ENCODE measurements at places on chromosomes 2 and 18.
A peak's percentile ranks its signal among the peaks of the same experiment; 100 is the strongest.

- DNase-seq, result peak; percentile 27
These were observed 138.8 kb downstream of the MCFD2 start for GRCh38 chr2:46776687-46777327.

- no peak for DNase-seq
These were observed 4.0 kb downstream of the CAPN13 start for GRCh38 chr2:30803281-30803680.

- no peak for DNase-seq
These were observed 42.1 kb downstream of the RRM2 start for GRCh38 chr2:10164601-10165000.

GRCh38 chr2:198242093-198242492 lies 437.7 kb downstream of the PLCL1 start:
- no peak for DNase-seq

- no peak for DNase-seq
These were observed 214.6 kb downstream of the NCK2 start for GRCh38 chr2:105959357-105959756.

- DNase-seq, result no peak
These were observed 370.9 kb downstream of the CNTNAP5 start for GRCh38 chr2:124395961-124396360.

DNA sequence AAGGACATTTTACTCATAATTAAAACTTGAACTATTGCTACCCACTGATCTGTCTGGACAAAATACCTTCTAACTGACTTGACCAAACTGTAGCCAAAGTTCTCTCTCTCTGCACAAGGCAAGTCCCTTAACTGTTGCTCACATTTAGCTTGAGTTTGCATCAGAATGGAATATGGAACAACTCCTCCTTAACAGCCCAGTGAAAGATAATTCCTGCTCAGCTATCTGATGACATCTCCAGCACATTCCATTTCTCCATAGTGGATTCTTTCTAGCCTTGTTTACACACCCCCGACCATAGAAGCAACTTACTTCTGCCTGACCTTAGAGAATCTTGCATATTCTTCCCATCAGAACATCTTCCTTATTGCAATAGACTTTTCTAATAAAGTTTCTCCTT lies 317.2 kb upstream of the CDH2 start:
- DNase-seq, result no peak

DNA sequence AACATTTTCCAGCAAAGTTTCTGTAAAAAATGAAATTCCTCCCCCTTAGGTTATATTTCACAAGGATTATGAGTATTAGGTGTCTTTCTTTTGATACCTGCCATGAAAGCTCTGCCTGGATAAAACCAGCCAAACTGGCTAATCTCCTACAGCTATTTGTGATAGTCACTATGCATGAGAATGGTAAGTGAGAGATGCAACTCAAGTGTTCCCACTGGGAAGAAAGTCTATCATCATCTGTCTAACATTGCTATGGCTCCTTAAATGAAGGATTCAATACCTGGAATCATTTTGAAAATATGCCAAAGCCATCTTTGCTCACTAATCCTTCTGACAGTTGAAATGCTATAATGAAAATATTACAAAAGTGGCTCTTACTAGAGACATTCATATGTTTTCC lies 339.9 kb upstream of the LRRTM4 start:
- no peak for DNase-seq

GRCh38 chr2:62099050-62099449 lies 96.9 kb upstream of the B3GNT2 start:
- DNase-seq, result no peak

GRCh38 chr2:194954218-194954617 lies 702.8 kb upstream of the SLC39A10 start:
- DNase-seq, result no peak

DNA sequence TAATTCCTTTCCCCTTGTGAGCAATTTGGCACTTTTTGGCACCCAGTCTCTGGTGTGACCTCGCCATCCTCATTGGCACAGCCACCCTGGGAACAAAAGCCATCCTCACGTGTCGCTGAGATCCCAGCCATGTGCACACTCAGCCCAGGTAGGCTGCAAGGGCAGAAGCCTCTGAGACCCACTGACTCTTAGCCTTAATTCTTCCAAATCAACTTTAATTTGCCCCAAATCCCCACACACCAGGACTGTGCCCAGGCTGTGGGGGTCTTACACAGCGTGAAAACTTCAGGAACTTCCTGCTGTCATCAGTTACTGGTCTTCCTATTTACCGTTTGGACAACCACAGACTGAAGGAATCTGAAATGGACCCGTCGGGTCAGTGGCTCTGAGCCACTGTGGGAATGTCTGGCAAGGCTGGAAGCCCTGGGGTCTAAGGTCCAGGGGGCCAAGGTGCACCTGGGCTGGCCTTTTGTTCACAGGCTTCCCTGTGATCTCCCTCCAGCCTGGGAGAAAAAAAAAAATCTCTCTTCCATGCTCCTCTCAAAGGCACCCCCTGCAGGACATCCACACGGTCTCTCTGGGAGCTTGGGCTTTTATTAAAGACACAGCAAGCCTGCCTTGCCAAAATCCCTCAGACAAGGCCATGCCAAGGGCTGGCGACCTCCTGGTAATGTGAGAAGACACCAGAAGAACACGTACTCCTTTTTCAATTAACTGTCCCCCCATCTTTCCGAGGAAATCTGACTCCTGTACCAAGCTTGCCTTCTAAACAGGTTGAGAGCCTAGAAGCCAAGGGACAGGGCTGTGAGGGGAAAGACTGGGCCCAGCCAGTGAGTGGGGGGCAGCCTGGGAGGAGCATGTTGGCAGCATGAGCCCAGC lies 42.1 kb upstream of the LAPTM4A start:
- peak; percentile 72 for DNase-seq

- no peak for DNase-seq
These were observed 18.7 kb upstream of the LYPD6B start for GRCh38 chr2:149019768-149020167.

DNA sequence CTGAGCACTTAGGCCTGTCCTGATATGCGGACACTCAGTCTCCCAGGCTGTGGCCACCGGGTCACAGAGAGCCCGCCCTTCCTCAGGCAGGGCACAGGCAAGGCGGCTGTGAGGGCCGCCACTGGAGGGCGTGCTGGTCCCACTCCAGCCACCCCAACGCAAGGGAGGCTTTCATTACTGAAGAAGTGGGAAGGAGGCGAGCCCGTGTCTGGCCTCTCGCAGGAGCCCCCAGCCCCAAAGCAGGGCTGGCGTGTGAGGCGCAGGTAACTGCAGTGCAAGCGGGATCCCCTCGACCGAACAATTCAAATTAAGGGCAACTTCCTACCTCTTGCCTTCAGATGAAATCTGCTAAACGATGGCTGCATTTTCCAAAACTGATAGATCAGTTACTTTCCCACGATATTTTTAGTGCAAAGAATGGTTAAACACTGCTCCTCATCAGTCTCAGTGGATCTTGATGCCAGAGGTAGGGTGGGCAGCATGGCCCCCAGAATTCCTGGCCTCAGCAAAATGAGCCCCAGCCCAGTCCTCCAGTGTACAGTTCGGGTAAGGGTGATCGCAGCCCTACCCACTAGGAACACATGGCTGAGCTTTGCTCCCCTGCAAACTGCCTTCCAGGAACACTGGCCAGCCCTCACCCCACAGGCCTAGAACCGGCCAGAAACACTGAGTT lies 97.2 kb downstream of the SEPTIN10 start:
- DNase-seq, result peak; percentile 66

DNA sequence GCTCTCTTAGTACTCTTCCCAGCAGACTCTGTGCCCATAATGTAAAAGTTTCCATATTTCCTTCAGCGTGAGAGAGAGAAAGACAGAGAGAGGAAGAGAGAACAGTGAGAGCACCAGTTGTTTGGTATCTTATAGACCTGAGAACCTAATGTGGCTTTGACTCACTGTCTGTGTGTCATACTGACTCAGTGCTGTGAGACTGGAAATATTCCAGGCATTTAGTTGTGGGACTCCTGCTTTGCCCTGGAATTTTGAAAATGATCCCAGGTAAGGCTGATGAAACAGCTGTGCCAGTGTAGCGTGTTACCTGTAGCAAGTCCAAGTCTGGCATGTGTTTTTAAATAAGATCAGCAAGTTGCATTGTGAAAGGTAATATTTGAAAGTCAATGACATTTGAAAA lies 87.9 kb upstream of the KCNH7 start:
- DNase-seq, result no peak

DNA sequence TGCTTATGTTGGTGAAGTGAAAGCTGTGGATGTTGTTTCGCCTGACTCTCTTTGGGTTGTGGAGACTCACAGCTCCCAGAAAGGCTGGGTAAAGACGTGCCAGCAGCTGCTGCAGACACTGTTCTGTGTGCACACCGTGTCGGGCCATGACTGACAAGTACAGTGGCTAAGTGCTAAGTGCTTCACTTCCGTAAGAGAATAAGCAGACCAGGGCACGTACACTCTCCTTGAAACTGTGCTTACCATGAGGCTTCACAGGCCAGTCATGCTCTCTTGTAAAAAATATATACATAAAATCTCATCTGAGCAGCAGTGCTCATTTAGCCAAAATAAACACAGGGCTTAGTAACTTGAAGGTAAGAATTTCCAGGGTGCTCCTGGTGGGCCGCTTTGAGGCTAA lies 86.0 kb downstream of the NRP2 start:
- no peak for DNase-seq

- DNase-seq, result no peak
These were observed 197.2 kb downstream of the CYP26B1 start for GRCh38 chr2:71950256-71951082.

- DNase-seq, result no peak
These were observed 14.8 kb upstream of the REEP1 start for GRCh38 chr2:86352137-86352726.

- DNase-seq, result no peak
These were observed 38.5 kb upstream of the GALNT14 start for GRCh38 chr2:31176742-31177141.

DNA sequence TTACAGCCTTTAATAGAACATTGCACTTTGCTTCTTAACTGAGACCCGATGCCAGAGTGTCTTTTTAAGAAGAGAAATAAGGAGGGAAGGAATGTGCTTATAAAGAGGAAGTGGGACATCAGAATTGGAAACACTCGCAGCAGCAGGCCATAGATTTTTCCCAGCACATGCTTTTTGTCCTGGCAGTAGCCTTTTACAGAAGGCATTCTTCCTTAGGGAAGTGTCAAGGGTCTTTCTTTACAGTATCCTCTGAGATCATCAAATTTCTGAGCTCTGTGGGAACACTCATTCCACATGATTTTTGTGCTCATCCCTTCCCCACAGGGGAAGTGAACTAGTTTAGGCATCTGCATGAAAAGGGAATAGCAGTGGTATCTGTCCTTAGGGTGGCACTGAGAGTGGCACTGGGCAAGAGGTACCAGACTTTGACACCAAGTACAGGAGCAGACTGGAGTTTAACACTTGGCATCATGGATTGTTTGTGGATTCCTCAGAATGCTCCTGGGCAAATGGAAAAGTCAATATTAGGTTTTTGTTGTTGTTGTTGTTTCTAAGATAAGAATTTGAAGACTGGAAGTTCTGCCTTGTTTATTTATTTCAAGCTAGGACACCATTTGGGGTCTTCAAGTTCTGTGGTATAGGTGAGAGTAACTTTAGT lies 4.1 kb downstream of the MYO1B start:
- DNase-seq, result no peak

DNA sequence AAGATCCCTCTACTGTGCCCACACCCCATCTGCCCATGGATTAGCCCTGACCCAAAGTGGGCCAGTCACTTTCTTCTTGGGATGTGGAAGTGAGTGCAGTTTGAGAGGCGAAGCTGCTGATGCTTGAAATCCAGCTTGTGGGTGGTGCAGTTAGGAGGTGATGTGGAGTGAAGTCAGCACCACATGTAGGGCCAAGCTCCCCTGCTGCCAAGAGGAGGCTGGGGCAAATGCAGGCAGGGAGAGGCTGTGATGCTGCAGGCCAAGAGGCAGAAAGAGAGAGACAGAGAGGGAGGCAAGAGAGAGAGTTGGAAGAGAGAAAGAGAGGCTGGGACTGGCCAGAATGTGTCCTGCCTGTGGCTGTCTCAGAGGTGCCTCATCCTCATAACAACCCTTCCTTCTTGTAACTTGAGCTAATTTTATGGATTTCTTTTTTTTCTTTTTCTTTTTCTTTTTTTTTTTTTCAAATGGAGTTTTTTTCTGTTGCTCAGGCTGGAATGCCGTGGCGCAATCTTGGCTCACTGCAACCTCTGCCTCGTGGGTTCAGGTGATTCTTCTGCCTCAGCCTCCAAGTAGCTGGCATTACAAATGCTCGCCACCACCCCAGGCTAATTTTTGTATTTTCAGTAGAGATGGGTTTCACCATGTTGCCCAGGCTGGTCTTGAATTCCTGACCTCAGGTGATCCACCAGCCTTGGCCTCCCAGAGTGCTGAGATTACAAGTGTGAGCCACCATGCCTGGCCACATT lies 35.3 kb upstream of the CAB39 start:
- DNase-seq, result no peak

- DNase-seq, result no peak
These were observed 762 bp downstream of the INO80C start for GRCh38 chr18:35497027-35497369.

DNA sequence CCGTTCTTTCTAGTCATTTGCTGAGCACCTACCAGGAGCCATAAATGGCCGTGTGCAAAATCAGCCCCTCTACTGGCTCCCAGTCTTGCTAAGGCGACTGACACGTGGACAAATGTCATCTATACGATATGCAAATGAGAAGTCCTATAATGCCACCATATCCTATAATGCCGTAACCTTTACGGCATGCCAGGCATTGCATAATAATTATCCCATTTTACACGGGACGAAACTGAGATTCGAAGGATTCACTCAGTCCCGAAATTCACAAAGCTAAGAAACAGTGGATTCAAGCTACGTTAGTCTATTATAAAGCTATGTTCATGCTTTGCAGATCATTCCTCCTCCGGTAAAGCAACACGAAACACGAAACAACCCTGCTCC lies 34.1 kb upstream of the RNF149 start:
- DNase-seq, result no peak

GRCh38 chr2:144914622-144915318 lies 394.9 kb upstream of the ZEB2 start:
- no peak for DNase-seq

- no peak for DNase-seq
These were observed 1.5 kb downstream of the LOXL3 start for GRCh38 chr2:74551942-74552913.
